ENCODE measurements at places on chromosomes 1 and 21.

GRCh38 chr1:54001591-54001990 lies 16.4 kb downstream of the LDLRAD1 start:
- DNase-seq = no peak

DNA sequence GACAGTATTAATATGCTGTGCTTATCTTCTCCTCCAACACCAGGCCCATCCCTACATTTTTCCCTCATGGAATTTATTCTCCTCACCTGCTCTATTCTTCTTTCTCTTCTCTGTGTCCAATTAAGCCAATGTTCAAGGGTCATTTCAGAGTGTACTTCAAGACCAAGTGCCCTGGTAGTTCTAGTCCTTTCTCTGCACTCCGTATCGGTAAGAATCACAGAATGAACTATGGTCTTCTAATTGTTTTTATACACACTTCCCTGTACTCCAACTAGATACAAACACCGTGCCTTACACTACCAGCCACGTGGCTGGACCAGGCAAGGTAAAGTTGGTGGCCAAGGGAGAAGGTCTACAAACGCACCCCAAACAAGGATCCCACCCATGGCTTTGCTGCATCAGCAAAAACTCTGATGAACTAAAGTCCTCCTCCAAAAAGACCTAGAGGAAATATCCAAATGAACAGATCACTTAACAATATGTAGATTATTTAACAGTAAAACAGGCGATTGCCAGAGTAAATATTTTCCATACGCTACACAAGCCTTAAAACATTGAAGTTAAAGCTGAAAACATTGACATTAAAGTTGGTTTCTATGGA lies 40.1 kb upstream of the LPAR3 start:
- no peak for DNase-seq

DNA sequence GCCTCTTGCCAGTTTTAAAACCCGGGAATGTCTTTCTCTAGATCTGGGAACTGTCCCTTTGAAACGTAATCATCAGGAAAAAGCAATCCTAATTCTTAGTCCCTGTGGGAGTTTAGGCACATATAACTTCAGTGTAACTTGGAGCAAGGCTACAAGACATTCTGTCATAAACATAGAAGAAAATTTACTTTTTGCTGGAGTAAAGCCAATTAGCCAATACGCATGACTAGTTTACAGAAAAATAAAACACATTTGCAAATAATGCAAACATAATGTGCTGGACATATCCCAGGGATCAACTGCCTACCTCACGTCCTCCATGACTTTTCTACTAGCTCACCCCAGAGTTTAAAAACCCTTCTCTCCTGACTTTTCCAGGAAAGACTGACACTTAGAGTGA lies 970.6 kb downstream of the MRPL39 start:
- DNase-seq = no peak

DNA sequence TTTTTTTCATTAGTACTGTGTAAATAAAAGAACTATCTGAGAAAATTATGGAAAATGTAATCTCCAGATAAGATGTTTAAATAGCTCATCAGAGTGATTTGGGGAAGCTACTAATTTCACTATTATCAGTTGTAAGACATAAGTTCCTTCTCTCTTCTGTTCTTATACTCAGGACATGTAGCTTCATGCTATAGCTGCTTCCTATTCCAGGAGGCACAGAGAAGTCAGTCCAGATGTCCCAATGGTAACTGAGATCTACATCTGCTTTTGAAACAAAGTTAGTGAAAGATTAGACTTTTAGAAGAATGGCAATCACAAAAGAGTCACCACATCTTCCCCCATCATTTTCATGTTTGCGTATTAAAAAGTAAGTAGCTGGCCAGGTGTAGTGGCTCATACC lies 5.6 kb downstream of the MAP3K21 start:
- no peak for DNase-seq

DNA sequence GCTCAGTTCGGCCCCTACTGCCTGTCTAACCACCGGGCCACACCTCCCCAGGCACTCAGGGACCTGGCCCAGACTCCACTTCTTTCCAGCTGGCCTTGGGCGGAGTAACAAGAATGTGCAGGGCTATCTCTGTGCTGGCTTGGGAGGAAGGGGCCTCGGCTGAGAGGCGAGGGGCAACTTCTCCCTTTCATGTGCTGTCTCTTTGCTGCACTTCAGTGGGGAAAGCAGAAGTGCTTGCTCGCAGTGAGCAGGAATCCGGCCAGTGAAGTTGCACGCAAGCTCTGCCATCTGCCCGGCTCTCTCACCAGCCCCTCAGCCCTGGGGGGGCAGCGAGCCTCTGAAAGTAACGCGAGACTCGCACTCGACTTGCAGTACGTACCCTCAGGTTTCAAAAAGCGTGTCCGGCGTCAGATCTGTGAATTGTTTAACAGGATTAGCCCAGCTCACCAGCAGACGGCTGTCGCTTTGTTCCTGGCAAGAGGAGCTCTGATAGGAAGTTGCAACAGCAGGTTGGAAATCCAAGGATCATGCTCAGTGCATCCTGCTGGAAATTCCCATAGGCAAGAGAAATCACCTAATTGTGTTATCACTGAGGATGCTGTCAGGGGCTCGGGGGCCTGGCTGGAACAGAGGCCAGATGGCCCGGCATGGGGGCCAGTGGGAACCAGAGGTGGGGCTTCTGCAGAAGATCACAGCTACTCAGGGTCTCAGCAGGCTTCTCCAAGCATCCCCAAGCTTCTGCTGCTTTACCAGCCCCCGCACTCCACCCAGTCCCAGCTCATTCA lies 221.1 kb downstream of the NPHP4 start:
- no peak for DNase-seq

GRCh38 chr1:108067884-108068540 lies 103.0 kb upstream of the VAV3 start:
- no peak for DNase-seq

- no peak for DNase-seq
Measured at GRCh38 chr1:84719543-84720217, 29.4 kb upstream of the SSX2IP start.

GRCh38 chr1:19220991-19221390 lies 10.9 kb upstream of the UBR4 start:
- DNase-seq = no peak

DNA sequence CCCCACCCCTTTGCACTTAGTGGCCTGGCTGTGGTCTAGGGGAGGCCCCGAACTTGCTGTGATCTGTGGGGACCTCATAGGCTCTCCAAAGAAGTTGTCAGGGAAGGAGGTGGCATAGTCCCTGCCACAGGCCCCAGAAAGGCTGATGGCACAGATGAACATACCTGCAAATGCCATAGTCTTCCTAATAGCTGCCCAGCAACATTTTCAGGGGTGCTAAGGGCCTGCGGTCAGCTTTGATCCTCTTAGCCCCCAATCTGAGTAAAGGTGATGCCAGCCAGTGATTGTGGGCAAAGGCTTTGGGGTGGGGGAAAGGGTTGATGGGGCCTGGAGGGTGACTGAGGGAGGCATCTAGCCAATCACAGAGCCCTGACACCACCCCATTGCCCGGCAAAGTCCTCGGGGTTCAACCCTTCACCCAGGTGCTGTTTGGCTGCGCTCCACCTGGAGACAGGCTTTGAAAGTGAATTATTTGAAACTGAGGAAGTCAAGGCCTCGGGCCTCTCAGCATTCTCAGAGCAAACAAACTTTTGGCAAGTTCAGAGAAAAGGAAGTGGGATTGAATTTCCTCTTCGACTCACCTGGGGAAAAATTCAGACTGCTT lies 35.8 kb downstream of the PAX7 start:
- DNase-seq = no peak

DNA sequence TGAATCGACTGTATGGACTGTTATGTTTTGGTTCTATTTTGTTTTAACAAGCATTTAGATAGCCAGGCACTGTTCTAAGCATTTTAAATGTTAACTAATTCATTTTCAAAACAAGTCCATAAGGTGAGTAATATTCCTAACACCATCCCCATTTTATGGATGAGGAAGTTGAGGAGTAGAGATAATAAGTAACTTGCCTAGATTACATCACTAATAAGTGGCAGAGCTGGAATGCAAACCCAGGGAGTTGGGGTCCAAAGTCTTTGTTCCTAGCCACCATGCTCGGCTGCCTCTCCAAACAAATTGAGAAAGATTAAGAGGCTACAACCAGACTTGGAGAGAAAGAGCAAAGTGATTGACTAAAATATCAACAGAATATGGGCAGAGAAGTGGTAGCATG lies 12.6 kb upstream of the LEPR start:
- no peak for DNase-seq

- DNase-seq = no peak
Measured at GRCh38 chr1:245161866-245162265, 7.1 kb downstream of the KIF26B start.

DNA sequence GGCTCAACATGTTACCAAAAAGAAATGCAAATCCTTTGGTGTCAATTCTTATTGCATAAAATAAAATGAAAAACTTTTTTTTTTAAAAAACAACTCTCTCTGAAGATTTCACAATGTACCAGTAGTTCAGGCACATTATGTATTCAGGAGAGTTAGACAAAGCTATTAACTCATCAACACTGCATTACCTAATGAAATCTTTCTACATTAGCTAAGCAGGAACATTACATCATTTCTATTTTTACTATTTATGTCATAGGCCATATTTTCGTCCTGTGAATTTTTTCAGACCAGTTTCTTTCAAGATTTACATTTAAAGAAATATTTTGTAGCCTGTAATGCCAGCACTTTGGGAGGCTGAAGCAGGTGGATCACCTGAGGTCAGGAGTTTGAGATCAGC lies 366.2 kb downstream of the USH2A start:
- no peak for DNase-seq

DNA sequence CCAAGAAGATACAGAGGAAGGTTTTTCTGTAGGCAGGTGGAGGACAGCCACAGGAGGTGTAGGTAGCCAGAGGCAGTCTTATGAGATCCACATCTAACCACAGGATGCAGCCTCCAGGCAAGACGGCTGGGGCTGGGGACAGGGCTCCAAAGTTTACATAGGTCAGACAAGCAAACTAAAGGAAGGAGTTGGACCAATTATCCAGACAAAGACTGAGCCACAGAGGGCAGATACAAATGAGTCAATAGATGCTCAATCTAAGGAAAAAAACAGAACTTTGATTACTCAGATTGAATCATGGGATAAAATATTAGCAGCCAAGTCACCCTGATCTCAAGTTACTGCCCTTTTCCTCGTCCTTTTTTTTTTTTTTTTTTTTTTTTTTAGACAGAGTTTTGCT lies 91.6 kb downstream of the RGS7 start:
- no peak for DNase-seq

- DNase-seq = peak; percentile 55
Measured at GRCh38 chr21:38244885-38245869, 11.6 kb upstream of the KCNJ15 start.

- no peak for DNase-seq
Measured at GRCh38 chr1:173294843-173295242, 87.7 kb upstream of the TNFSF4 start.

GRCh38 chr1:48099072-48099773 lies 102.0 kb upstream of the TRABD2B start:
- DNase-seq = no peak

- DNase-seq = peak; percentile 55
Measured at GRCh38 chr1:240100371-240100934, 8.8 kb downstream of the FMN2 start.

DNA sequence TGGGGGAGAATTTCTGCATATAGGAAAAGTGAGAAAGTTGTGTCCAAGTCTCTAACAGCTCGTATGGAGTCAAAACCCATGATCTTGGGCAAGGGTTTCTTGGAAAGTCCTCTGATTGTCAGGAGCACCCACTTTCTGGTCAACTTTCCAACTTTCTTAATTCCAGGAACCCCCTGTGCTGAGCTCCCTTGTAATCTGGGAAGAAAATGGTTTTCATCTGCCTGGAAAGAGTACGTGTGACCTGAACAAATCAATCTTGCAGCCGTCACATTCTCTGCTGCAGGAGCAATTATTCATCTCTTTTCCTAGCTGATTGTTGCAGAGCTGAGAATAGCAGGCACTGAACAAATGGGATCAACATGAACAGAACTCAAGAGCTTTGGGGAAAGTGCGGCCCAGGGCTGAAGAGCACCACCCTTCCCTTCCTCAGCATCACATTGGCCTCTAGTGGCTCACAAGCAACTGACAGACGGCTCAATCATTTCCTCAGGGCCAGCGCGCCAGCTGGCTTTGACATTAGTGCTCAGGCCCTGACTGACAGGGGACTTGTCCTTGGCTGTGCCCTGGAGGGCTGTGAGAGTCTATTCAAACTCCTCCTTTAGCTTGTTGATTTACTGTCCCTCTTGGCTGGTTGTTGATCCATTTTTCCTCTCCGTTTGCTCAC lies 295.2 kb downstream of the HLX start:
- no peak for DNase-seq

DNA sequence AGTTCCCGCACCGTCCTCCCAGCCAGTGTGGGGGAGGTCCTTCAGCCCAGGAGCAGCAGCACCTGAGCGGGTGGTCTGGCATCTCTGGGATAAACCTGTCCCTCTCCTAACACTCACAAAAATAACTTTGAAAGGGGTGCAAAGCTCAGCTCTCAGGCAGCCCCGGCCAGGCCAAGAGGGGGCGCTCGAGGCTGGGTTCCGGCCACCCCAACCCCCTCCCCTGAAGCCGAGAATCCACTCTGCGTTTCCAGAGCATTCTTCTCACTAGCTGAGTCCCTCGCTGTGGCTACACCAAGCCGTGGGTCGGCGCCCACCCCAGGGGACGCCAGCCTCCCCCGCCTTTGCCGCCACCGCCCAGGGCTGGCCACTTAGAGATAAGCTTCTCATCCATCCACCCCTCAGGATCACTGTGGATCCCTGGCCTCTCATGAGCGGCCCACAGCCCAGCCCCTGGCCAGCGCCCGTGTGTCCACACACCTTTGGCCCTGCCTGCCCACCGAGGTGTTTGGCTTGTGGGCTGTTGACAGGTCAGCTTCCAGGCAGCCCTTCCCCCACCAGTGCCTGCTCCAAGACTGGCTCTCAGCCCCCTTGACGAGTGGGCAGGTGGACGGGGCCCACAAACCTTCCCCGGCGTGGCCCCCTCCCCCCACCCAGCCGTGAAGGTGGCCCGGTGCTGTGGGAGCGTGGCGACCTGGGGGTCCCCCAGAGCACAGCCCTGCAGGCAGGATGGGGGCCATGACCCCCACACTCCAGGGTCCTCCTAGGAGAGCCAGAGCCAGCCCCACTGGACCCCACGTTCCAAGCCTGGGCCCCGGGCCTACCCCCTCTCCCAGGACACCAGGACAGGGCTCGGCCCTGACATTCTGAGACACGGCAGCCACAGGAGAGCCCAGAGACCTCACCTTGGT lies 1.9 kb downstream of the FTCD start:
- peak; percentile 11 for DNase-seq

DNA sequence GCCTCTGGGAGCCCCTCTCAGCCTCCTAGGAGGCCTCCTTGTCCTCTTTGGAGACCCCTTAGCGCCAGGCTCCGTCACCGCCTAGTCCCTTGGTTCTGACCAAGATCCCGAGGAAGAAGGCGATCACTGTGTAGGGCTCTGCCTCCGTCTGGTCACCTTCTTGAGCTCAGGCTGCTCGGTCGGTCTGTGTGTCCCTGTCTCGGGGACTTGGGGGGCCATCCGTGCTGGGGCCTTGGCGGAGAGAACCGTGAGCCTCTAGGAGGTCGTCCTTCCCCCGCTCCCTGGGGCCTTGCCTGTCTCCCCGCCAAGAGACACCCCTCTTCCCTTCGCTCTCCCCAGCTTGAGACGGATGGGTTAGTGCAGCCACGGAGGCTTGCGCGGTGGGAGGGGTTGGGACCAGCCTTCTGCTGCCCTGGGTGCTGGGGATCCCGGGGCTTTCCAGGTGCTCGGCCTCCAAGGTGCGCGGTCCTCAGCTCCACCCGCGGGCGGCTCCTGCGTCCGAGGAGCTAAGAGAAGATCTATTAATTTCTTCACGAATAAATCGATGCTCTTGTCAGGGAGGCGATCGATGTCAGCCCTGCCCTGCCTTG lies 701 bp upstream of the INSRR start:
- no peak for DNase-seq

Measured in ACHN (cell line).